ENCODE measurements at places on chromosomes 2 and 18.

DNA sequence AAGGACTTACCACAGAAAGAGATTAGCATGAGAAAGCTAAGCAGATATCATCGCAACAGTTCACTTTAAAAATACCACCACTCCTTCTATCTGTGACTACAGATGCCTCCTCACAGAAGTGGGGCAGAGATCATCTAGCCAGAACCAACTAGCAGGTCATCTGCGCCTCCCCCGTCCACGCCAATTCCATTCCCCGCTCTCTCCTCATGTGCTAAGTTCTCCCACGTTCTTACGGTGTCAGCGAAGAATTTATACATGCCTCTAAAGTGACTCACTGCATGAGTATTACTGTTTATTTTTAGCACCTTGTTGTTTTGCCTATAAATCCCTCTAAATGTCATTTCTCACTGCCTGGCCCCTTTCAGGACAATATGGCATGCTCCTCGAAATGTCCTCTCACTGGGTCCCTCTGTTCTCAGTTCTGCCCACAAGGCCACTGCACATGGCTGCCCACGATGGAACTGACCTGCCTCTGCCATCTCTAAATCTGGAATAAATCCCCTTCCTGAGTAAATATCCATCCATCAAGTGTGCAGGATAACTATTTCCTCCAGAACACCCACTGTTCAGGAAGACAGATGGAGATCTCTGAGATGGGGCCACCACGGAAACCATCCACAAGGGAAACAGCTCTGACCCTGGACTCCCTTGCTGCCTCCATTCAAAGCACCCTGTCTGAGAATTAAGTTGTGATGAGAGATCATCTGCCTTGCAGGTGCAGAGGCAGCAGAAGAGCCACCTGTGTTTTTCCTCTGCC lies 137.7 kb downstream of the IRS1 start:
- DNase-seq, result no peak

- DNase-seq, result no peak
These were observed 252.6 kb downstream of the RND3 start for GRCh38 chr2:150234787-150235446.

DNA sequence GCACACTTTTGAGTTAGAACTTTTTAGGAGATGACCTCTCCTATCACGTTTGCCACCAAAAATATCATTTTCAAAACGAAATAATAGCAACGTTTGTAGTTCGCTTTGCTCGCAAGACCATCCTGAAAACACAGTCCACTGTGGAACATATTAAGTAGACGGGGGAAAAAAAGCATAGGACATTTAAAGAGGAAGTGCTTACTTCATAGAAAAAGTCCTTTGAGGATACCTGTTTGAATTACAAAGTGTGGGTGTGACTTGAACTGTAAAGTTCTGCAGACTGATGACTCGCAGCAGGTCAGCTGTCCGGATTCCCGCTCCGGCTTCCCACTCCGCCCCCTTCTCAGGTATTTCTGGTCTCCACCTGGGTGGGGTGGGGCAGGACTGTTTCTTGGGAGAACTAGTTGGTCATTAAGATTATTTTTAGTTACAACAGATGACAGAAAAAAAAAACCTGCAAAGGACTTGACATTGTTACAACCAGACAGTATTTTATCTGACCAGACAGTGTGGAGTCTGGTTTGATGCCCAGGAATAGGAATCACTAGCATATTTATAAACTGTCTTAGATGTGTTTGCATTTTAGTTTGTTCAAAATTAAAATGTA lies 13.3 kb downstream of the CNOT11 start:
- DNase-seq, result no peak

GRCh38 chr2:134138115-134138514 lies 115.8 kb upstream of the MGAT5 start:
- no peak for DNase-seq

DNA sequence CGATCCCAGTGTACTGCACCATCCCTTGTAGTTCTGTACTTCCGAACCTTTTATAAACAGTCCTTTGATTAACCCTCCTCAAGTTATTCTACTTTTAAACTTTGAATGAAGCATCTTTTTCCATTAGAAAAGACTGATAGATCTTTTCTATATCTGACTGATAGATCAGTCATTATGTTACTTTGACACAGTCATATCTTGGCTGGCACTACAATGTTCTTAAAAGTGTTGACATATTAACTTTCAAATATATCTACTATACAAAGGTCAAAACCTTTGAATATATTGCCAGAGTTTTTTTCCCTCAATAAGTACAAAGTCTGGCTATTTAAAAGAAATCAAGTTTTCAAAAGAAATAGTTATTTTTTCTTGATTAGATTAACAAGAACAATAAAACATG lies 35.4 kb upstream of the NABP1 start:
- no peak for DNase-seq

DNA sequence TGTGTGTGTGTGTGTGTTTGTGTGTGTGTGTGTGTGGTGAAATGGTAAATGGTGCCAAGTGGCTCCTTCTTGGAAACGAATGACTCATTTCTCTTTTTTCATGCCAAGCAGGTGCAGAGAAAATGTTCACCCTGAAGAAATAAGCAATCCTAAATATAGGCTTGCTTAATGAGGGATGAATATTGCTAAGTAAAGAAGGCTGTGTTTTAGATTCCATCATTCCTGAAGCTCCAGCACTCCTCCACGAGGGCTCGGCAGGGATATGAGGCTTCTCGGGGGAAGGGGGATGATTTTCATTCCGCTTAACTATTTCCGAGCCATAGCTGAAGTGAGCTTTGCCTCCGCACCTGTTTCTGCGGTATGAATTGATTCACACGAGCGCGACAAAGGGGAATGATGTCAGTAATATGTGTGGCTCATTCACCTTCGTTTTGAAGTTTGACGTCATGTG lies 72.9 kb downstream of the TSN start:
- DNase-seq, result no peak

DNA sequence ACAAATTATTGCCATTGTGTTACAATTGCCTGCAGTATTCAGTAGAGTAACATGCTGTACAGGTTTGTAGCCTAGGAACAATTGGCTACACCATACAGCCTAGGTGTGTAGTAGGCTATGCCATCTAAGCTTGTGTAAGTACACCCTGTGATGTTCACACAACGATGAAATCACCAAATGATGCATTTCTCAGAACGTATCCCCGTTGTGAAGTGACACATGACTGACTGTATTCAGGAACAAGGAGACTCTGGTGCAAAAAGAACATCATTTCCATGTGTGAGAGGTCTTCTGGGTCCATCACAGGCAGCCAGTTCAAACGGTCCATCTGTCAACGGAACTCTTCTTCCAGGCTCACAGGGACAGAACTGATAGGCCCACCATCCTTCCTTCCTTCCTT lies 263.7 kb downstream of the ANAPC1 start:
- DNase-seq, result no peak

DNA sequence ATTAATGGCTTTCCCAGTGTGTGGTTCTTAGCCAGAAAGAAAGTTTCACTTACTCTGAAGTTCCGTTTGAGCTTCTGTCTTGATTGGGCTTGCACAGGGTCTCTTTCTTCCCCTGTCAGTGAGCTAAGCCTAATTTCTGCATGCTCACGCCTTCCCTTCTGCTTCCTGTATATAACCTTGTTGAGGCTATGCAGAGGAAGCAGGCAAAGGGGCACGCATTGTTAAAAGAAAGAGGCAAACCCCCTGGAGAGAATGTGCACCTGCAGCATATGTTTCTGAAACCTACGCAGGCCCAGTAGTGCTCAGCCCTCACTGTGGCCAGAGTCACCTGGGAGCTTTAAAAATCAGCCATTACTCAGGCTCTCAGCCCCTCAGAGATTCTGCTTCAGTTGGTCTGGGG lies 14.5 kb upstream of the PLA2R1 start:
- DNase-seq, result no peak

DNA sequence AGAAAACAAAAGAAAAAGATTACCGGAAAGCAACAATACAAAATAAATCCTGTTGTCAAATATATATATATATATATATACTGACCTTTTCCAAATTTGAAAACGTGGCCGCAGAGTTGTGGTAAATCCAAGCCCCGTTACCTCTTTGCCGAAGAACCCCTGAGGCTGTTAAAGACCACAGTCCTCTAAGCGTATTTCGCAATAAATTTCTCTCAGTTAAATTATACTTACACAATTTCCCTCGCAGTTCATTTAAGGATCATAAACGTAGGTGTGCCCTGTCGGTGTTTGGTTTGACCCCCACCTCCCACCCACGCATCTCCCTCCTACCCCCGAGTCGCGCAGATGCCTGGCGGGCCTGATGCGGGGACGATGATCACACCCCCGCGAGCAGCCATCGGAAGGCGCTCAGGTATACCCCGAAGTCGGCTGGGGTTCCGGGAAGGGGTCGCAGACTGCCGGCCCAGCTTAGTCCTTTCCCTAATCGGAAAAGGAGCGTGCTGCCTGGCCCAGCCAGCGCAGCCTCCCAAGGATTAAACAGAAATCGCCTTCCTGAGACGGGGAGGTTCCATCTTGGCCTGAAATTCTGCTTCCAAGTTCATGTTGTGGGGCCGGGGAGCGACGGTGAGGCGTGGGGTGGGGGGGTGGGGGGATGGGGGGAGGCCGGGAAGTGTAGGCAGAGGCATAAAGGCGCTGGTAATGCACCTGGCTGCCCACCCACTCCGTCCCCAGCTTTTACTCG lies 2.9 kb upstream of the MEIS1 start:
- no peak for DNase-seq

GRCh38 chr2:63015389-63015788 lies 35.2 kb upstream of the OTX1 start:
- no peak for DNase-seq

GRCh38 chr2:13414897-13415296 lies 698.2 kb downstream of the TRIB2 start:
- no peak for DNase-seq

- DNase-seq, result no peak
These were observed 72.6 kb downstream of the TXNL1 start for GRCh38 chr18:56565551-56566345.

DNA sequence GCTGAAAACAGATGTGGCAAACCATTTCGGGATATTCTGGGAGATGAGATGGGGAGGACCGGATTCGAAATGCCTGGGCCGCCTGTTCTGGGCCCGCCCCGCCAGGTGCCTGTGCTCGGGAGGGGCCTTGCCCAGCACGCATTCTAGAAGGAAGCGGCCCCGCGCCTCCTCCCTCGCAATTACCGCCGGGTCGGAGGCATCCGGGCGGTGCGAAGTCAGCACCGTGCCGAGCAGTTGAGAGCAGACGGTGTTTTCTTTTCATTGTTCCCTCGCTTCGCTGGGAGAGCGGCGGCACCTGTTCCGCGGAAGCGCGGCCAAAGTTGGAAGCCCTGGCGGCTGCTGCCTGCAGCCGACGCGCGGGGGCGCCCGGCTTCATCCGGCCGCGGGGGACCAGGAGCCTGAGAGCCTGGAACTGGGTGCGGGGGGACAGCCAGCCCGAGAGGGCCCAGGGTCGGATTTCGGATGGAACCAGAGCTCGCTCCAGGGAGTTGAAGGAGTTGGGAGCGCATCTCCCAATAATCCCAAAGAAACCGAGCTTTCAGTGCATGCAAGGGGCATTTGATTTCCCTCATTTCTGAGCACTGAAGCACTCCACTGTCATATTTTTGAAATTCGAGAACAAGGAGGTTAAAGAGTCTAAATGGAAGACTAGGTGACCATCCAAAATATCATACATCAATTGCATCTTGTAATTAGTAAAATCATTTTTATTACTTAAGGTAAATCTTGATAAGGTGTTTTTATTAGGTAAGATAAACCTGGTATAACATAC lies 241.8 kb upstream of the RAB12 start:
- DNase-seq, result no peak

- no peak for DNase-seq
These were observed 236.1 kb downstream of the GCA start for GRCh38 chr2:162579986-162580385.

DNA sequence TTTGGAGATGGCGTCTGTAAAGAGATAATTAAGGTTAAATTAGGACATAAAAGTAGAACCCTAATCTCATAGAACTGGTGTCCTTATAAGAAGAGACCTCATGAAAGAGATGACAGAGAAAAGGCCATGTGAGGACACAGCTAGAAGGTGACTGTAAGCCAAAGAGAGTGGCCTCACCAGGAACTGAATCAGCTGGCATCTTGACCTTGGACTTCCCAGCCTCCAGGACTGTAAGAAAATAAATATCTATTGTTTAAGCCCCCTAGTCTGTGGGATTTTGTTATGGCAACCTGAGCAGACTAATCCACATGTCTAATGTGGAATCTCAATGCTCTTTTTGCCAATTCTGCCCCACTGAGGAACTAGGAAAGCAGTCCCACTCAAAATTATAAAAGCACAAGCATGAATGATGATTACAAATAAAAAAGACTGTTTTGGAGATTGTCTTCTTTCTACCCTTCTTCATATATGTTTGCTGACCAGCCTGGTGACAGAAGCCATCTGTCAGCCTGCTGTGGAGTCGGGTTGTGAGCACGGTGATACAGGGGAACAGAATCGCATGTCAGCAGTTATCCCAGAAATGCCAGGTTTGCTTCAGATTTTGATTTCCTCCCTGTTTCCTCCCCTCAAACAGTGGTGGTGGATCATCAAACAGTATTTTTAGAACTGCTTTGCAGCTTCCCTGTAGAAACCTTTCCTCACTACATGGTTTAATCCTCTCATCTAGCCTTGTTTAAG lies 54.2 kb downstream of the INPP4A start:
- DNase-seq, result no peak

DNA sequence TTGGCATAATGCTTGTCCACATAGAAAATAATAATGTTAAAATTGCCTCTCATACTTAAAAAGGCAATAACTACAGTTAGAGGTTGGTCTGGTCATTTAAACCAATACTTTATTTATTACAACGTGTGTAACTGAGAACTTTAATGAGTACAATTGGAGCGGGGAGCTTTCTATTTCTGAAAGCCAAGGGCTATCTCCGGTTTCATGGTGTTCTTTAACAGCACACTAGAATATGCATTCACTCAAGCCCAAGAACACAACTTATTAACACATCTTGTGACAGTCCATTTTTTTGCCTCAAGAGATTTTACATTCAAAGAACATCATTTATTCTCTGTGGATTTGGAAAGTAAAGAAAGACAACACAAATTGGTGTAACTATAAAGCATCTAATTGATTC lies 131.8 kb downstream of the KCNH7 start:
- no peak for DNase-seq

DNA sequence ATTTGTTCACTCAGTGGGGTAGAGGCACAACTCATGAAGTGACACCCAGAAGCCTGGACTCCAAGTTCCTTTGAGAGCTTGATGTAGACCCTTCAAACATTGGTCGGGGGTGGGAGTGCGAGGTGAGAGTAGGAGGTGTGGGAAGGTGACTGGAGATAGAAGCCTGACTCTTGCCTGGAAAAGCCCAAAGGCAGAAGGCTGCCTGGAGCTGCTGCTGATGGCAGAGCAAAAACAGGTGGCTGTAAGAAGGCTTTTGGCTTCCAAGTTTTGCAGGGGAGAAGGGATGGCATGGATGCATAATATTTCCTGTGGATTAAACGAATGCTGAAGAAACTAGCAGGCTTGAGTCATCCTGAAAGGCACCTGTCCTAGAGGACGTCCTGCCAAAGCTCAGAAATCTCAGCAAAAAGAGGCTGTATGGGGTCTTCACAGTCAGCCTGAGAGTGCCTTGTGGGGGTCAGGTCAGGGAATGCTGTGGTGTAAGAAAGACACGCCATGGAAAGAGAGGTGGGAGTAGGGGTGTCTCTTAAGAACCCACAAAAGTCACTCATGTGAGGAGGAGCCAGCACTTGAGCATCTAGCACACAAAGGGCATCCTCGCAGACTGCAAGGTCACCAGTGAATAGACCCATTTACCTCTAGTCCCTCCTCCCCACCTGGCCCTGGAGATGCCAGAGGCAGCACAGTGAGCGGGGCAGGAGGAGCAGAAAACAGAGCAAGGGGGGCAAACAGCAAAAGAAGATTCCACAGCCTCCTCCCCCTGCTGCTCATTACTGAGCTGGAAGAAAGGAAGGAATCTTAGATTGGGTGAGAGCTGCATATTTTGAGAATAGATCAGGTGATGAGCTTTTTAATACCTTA lies 37.5 kb downstream of the FASTKD2 start:
- DNase-seq, result no peak

Data from CD4-positive, alpha-beta T cell treated with Interleukin-17A for 1 hour (primary cell).